ENCODE measurements at places on chromosomes 5 and 9.

DNA sequence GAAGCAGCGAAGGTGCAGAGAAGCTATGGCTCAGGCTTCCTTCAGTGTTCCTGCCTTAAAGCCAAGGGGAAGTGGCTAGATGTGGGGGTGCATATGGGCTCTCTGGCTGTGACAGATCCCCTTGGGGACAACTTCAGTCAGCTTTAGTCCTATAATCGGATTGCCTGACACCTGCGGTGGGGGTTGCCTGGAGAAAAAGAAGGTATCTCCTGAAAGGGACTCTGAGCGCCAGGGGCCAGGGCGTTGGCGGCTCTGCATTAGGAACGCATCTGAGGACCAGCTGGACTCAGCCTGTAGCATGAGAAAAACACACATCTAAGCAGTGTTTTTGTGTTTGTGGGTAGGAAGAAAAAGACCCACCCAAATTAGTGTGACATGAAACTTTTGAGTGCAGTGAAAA lies 84.3 kb upstream of the OTULINL start:
- DNase-seq = no peak

- no peak for DNase-seq
Measured at GRCh38 chr5:156031181-156031580, 295.8 kb upstream of the SGCD start.

- no peak for DNase-seq
Measured at GRCh38 chr5:76742583-76742982, 26.7 kb downstream of the F2R start.

DNA sequence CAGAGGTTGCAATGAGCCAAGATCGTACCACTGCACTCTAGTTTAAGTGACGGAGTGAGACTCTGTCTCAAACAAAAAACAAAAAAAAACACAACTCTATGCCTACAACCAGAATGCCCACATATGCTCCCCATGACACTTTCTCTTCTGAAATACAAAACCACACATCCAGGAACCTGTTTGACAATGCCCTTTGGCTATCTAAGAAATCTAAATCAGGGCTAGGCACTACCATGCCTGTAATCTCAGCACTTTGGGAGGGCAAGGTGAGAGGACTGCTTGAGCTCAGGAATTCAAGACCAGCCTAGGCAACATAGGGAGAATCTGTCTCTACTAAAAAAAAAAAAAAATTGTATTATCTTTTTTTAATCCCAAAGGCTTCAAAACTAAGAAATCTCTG lies 10.6 kb downstream of the AFF4 start:
- DNase-seq = no peak

DNA sequence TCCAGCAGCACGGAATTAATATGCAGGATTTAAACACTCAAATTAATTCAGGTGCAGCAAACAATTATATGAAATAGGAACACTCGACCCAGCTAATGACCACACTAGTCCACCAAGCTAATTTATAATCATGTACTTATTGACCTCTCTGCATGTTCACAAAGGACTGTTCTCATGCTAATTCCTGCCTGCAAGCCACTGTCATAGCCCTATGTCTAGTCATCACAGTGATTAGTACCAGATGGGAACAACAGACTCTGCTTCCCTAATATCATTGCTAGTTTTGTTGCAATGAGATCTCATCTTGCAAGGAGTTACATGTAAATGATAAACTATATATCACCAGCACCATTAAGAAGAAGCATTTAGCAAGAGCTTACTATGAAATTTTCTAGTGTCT lies 553.0 kb upstream of the GRAMD2B start:
- DNase-seq = no peak

DNA sequence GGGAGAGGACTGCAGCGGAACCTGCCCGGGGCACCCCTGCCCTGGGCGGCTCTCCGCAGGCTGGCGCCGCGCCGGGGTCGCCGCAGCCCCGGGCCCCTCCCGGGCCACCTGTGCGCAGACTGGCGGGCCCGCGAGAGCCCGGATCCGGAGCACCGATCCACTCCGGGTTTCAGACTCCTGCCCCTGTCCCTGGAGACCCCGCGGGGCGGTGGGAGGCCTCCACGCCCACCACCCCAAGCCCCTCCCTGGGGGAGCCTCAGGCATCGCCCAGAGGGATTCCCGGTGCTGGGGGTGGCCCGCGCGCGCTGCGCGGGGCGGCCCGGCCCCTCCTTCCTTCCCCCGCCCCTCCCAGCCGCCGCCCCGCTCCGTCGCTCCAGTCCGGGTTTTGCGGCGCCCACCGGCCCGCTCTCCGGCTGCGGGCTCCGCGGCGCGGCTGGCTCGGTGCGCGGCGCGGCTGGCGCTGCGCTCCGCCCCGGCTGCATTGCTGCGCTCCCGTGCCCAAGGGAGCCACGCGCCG lies at the start of gene UNC5A:
Gene UNC5A (plus strand): TSS at position 479 of the 517 bp plus-strand sequence. CDS start 192 bp downstream, outside the sequence.
- no peak for DNase-seq

- no peak for DNase-seq
Measured at GRCh38 chr9:122126331-122127261, 33.0 kb downstream of the NDUFA8 start.

DNA sequence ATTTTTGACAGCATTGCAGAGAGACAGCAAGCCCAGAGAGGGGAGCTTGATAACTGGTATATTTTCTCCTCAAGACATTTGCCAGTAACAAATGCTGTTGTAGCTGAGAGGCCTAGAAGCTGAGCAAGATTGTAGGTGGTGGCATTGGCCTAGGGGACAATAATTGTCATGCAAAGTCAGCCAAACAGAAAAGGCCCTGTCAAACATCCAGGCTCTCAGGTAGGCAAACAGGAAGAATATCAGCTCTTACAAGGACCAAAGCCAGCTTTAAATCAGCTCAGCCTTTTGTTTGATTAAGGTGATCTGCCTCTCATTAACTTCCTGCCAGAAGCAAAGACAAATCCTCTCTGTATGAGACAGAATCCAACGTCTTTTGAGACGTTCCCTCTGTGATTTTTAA lies 29.7 kb upstream of the BARX1 start:
- no peak for DNase-seq

DNA sequence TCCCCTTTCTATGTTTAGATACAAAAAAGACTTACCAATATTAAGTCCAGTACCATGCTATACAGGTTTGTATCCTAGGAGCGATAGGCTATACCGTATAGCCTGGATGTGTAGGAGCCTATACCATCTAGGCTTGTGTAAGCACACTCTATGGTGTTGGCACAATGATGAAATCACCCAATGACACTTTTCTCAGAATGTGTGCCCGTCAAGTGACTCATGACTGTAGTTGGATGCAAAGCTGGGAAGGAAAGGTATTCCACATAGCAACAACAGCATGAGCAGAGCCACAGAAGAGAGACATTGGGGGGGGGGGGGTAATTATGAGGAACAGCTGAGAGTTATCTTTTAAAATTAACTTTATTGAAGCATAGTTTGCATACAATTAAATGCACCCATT lies 63.2 kb downstream of the TTLL11 start:
- no peak for DNase-seq

- DNase-seq = no peak
Measured at GRCh38 chr5:64462391-64462790, 43.4 kb upstream of the RGS7BP start.

GRCh38 chr5:135643881-135644766 lies 65.3 kb upstream of the CXCL14 start:
- no peak for DNase-seq

DNA sequence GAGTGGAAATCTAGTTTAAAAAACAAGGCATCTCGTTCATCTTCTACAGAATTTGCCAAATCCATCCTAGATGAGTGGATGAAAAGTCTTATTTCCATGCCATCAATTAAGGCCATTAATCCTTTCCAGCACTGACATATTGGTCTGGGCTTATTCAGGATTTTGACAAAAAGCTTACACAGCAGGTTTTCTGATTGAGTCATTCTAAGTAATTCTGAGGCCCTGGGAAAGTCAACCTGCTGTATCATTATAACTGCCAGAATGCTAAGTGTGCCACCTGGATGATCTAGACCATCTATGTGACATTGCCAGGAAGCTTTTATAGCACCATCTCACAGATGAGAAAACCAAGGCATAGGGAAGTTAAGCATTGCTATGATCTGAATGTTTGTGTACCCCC lies 132.1 kb upstream of the MAP3K1 start:
- DNase-seq = no peak
